GM12892 (cell line): ENCODE measurements at places on chromosomes 3 and 15.

GRCh38 chr3:50519471-50520089 is 16.1 kb upstream of the CACNA2D2 start:
- peak; percentile 60 for DNase-seq

- no peak for DNase-seq
These were observed 17.9 kb downstream of the CCDC12 start for GRCh38 chr3:46958467-46959160.

- DNase-seq = no peak
These were observed 169.2 kb upstream of the SLC2A2 start for GRCh38 chr3:171195686-171196085.

GRCh38 chr3:53671192-53671960 is 174.8 kb downstream of the CHDH start:
- DNase-seq = no peak

- DNase-seq = no peak
These were observed 89.4 kb upstream of the SOX2 start for GRCh38 chr3:181622365-181622764.
